NCI-H1048 (cell line): ENCODE measurements at places on chromosomes 7 and 10.

GRCh38 chr7:101676956-101677355 is 47.9 kb upstream of the MYL10 start:
- DNase-seq: no peak

GRCh38 chr10:33801705-33802104 is 467.2 kb upstream of the NRP1 start:
- no peak for DNase-seq

DNA sequence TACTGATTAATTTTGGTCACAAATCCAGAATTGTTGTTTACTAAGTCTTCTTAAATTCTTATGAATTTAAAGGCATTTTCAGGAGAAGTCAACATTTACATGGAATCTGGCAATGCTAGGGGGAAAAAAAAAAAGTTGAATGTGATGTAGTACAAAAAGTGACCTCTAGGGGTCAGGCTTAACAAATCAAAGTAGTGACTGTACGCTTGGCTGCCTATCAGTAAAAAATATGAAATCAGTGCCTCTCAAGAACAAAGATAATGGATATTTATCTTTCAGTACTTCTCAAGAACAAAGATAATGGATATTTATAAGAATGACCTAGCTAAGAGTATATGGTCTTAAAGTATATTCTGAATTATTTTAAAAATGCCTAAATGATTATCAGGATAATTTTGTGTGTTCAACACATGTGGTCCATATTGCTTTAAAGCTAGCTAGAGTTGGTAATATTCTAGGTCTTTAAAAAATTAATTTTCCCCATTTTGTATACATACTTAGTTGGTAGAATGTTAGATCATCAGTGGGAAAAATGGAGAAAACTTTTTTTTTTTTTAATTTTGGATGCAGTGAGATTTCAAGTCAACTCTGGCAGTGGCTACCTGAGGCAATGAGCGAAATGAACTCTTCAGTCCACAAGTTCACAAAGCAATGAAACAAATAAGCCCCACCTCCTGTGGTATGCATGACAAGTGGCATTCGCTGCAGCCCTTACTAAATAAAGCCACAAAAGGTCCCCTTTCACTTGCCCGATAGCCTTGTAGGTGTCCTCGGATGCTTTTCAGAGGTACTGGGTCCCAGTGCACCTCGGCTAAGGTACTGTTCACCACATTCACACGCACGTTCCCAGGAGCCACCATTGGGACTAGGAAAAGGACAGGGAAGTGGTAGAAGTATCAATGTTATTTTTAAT is 51.2 kb upstream of the LAMB4 start:
- DNase-seq: peak; percentile 4

GRCh38 chr7:140526214-140526613 is 46.9 kb upstream of the MKRN1 start:
- no peak for DNase-seq

GRCh38 chr10:97736902-97737769 is at the start of gene ZFYVE27:
ZFYVE27 (plus strand) TSS chr10:97737128; CDS start chr10:97738478, 1,350 bp downstream.
- peak; percentile 97 for DNase-seq

DNA sequence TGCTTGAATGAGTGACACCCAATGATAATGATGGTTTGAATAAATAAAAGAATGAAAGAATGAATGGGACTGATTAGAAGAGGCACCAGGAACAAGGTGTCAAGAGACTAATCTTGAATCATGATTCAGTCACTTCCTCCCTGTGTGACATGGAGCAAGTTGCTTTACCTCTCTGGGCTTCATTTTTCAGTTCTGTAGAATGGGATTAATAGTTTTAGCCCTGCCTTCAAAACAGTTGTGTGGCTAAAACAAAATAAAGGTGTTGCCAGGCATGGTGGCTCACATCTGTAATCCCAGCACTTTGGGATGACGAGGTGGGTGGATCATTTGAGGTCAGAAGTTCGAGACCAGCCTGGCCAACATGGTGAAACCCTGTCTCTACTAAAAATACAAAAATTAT is 37.6 kb downstream of the MYL10 start:
- DNase-seq: no peak

DNA sequence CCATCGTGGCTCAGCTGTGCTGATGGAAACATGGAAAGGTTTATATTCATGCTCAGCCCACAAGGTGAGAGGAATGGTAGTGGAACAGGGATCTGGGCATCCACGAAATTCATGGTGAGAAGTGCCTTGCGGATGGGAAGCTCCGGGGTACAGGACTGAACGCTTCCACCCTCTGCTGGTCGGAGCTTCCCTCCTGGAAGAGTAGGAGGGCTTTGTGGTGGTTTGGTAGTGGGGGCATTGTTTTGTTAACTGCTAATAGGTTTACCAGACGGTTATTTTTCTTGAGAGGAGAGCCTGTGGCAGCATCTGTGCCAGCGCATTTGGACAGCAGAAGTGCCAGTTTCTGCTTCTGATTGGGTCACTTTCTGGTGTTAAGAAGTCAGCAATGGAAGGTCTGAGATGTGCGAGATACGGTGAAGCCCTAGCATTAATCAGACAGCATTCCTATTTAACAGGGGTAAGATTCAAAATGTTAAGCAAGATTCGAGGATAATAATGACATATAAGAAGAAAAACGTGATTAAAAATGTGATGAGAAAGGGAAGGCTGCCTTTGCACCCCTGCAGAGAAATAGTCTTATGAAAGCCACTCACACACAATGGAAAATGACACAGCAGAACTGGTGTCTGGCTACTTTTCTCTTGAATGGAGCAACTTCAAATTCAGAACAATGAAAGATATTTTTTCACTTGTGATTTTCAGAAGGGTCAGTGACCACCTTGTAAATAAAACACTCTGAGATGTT is 17.7 kb downstream of the ABCA13 start:
- DNase-seq: no peak

GRCh38 chr7:134781171-134781570 is 1.7 kb downstream of the CALD1 start:
- no peak for DNase-seq

- no peak for DNase-seq
These were observed 47.7 kb downstream of the RBM17 start for GRCh38 chr10:6136215-6137201.

DNA sequence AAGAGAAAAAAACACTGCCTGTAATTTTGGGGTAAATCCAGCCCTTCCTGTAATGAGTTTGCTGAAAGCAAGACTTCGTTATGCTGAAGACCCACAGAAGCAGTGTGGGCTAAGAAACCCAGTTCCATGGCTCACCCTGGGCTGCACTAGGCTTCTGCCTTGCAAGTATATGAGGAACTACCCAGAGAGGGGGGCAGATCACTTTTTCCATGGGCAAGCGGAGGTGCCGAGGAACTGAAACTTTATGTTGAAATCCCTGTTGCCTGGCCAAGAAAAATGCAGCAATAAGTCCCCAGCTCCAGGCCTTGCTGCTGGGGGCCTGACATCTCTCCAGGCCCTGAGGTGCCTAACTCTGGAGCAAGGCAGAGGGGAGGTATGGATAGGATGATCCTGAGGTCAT is 8.5 kb downstream of the RASSF4 start:
- DNase-seq: no peak
